NCI-H510A (cell line): ENCODE measurements at places on chromosomes 6 and 20.

- DNase-seq: no peak
Measured at GRCh38 chr6:53042112-53042511, 23.1 kb upstream of the FBXO9 start.

- DNase-seq: no peak
Measured at GRCh38 chr6:97401533-97401932, 118.5 kb upstream of the MMS22L start.

- no peak for DNase-seq
Measured at GRCh38 chr6:108169464-108170331, 3.9 kb downstream of the NR2E1 start.

- no peak for DNase-seq
Measured at GRCh38 chr6:107398001-107398400, 61.4 kb downstream of the PDSS2 start.

DNA sequence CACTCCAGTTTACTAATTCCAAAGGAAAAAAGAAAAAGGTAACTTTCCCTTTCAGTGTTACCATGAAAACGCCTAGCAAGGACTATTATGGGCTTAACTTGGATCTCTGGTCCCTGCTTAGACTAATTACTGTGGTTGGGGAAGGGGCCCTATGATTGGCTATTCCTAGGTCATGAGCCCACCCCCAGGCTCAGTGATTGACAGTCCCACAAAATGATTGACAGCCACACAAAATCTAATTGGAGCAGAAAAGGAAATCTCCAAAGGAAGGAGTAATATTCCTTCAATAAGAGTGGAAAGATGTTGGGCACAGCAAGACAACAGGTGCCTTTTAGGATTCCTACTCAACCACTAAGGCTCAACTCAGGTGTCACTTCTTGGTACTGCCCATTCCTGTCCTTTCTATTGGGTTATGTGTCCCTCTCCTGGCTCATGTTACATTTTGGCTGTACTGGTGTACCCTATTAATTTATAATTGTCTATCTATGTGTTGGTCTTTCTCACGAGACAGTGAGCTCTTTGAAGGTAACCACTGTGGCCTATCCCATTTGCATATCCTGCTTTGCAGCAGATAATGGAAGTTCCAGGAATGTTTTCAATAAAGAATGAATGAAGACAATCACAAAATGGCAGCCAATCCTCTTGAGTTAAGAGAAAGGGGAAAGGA is 5.5 kb upstream of the UTRN start:
- no peak for DNase-seq

- no peak for DNase-seq
Measured at GRCh38 chr6:40148882-40149573, 214.8 kb upstream of the MOCS1 start.

DNA sequence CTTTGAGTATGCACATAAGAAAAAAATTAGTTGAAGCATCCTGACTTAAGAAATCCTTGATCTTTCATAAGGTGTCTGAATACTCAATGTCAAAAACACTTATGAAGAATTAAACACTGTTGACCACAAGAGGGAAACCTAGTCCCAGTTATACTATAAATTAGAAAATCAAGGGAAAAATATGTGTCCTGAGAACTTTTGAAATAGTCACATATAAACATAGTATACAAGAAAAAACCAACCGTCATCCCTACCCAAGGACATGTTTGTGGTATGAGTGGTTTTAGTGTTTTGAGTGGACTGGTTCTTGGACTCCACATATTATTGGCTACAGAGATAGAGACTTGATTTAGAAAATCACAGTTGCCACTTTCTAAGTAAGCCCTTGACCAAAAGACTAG is 7.6 kb upstream of the HLA-DRA start:
- DNase-seq: no peak

- DNase-seq: no peak
Measured at GRCh38 chr20:20946122-20946759, 159.9 kb downstream of the LINC00237 start.

- no peak for DNase-seq
Measured at GRCh38 chr6:166259296-166259977, 48.8 kb downstream of the PRR18 start.

- DNase-seq: peak; percentile 72
Measured at GRCh38 chr6:26556263-26557070, 18.3 kb downstream of the HMGN4 start.

- DNase-seq: no peak
Measured at GRCh38 chr6:144899161-144899560, 614.0 kb downstream of the UTRN start.

DNA sequence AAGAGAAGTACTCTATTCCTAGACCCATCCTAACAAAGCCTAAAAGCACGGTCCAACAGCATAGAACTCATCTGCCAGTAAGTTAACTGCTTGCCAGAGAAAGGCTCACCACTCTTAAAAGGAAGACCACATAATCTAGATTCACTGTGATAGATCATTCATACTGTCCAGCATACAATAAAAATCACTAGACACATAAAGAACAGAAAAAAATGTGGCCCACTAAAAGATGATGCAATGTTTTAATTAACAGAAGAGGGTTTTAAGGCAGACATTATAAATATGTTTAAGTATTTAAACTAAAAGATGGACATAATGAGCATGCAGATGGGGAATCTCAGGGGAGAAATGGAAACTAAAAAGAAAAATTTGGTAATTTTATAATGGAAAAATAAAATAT is 157.5 kb upstream of the CDH4 start:
- no peak for DNase-seq

GRCh38 chr6:87066449-87067333 is 28.2 kb downstream of the CGA start:
- DNase-seq: peak; percentile 5
